ENCODE measurements at places on chromosomes 16 and 17.

DNA sequence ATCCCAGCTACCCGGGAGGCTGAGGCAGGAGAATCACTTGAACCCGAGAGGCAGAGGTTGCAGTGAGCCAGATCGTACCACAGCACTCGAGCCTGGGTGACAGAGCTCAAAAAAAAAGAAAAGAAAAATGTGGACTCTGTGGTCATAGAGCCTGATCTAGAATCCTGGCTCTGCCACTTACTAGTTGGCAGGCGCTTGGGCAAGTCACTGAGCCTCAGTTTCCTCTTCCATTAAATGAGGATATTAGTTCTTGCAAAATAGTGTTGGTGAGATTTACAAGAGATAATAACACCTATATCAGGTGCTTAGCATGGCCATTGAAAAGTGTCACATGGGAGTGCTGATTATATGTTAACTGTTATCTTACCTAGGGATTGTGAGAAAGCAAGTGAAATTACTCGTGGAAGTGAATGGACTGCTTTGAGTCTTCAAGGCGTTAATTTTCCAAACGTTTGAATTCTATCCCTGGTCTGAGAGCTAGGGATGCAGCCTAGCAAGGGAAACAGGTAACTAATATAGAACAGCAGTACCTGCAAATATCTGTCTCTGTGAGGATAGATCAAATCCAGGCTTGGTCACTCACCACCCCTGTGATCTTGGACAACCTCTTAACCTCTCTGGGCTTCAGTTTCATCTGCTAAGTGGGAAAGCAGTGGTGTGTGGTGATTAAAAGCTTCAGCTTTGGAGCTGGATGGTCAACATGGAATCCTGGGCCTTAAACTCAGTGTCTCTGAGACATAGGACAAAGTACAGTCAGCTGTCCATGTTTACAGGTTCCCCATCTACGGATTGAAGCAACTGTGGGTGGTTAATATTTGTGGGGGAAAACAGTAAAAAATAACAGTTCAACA is 953 bp upstream of the NSMCE1 start:
- DNase-seq = no peak

GRCh38 chr17:66715745-66716156 is 119.2 kb upstream of the CACNG5 start:
- DNase-seq = no peak

DNA sequence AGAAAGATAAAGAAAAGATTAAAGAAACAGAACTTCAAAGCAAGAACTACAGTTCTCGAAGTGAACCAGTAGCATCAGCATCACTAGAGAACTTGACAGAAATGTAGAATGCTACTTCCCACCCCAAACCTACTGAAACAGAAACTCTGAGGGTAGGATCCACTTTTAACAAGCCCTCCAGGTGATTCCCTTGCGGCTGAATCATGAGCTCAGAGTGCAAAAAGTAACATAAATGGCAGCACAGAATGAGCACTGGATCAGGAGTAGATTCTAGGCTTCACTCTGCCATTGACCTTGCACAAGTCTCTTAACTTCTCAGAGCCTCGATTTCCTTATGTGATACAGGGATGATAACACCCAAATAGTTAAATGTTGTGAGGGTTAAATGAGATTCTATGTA is 5.8 kb downstream of the TOM1L2 start:
- no peak for DNase-seq

GRCh38 chr16:48225456-48225855 is 18.6 kb upstream of the LONP2 start:
- no peak for DNase-seq

GRCh38 chr17:6591599-6592158 is 35.3 kb upstream of the PITPNM3 start:
- no peak for DNase-seq

DNA sequence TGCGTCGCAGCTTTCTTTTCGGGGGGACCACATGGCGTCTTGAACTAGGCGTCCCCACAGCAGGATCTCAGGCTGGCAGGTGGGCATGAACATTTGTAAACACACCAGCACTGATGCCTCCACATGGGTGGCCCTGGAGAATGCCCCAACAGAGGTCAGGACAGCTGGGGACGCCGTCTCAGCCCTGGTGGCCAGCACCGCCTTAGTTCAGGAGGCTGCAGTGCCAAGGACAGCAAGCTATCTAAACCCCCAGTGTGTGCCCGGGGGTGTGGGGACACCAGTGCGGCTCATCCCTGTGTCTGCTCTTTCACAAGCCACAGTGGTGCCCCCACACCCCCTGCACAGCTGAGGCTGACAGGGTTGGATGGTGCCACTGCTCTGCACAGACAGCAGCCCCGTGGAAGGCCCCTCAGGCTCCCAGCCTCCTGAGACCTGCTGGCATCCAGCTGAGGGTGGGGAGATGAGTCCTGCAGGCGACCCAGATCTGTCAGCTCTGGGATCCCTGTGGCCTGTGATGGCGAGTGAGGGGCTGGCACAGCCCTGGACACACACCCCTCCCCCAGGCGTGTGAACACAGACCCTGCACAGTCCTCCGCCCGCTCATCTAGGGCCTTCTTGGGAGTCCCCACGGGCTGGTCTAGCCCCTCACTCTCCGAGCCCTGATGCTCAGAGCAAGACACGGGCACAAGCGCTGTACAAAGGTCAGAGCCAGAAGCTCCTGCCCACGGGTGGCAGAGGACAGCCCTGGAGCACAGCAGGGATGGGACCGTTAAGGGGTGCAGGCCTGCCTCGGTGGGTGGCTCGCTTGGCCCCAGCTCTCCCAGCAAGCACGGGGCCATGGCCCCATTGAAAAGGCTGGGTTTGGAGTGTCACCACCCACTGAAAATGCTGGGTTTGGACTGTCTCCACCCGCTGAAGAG is 10.7 kb downstream of the FSCN2 start:
- DNase-seq = no peak

DNA sequence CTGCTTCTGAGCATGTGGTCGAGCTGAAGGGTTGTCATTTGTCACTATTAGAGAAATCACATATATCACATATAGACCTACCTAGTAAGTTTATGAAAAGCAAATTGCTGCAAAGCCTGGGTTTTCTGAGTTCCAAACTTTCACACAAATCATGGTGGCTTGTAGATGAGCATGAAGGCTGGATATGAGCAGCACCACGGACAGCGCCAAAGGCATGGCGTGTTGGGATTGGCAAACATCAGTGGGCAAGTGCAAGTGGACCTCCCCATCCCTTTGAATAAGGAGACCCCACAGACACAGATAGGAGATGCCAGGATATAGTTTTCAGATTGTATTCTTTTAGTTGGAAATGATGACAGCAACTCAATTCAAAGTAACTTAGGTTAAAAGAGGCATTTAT is 77.6 kb upstream of the CACNG3 start:
- DNase-seq = no peak

- no peak for DNase-seq
These were observed 258.6 kb downstream of the HS3ST3B1 start for GRCh38 chr17:14559264-14560119.

DNA sequence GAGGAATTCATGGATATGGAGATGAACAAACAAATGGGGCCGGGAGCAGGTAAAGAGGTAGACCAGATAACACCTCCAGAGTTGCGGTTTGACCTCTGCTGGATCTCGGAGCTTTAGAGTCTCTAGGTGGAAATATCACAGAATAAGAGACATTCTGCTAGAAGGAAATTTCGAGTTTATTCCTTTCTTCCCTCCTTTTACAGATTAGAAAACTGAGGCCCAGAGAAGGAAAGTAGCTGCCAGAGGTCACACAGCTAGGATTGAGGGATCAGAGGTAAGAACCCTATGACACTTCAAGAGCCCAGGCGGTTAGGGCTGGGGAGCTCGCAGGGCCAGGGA is 7.7 kb upstream of the COL1A1 start:
- no peak for DNase-seq

DNA sequence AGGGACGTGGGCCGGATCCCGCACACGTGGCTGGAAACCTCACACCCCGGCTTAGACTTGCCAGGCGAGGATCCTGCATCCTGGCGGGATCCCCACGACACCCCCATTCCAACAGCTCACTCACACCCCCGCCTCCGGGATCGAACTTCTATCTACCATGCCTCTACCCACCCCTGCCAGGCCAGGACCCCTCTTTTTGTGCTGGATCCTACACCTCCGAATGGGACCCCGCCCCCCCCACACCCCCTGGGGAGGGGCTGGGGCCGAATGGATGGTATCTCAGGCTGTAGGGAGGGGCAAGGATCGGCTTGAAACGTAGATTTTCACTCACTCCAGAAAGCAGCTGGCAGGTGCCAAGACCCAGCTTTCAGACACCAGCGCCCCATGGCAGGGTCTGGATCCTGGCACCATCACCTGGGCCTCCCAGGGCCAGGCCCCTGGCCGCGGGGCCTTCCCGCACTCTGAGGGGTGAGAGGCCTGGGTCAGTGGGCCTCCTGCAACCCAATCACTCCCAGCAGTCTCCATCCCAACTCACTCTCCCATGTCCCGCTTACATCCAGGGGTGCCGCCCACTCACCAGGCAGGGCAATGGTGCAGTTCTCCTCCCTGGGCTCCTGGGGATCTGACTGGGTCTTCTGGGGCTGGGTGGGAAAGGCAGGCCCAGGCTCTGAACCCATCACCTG is 6.7 kb downstream of the PRSS36 start:
- DNase-seq = no peak

DNA sequence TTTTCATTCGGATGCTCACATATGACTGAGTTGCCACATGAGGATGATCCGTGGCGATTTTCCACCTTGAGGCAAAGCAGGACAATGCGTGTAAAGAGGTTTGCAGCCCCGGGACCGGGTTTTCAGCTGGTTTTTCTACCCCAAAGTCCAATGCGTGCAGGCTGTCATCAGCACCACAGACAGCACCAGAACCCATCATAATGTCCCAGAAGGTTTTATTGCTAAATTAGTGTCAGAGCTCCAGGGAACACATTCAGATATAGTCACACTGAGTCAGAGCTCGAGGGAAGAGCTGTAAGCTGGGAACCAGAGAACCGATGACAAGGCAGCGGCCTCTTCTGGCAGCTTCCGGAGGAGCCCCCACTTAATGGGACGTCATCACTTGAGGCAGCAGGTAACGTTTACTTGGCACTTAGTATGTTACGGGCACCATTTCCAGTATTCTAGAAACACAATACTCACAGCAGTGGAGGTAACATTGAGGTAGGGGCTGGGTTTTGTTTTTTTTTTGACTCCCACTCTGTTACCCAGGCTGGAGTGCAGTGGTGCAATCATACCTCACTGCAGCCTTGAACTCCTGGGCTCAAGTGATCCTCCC is 8.9 kb upstream of the NAGPA start:
- DNase-seq = no peak

- no peak for DNase-seq
These were observed 16.3 kb downstream of the ATAD5 start for GRCh38 chr17:30848021-30848420.

GRCh38 chr16:27202923-27203506 is 311 bp upstream of the KDM8 start:
- DNase-seq = peak; percentile 73

GRCh38 chr16:15682105-15682570 is 32.1 kb downstream of the NDE1 start:
- DNase-seq = peak; percentile 12

DNA sequence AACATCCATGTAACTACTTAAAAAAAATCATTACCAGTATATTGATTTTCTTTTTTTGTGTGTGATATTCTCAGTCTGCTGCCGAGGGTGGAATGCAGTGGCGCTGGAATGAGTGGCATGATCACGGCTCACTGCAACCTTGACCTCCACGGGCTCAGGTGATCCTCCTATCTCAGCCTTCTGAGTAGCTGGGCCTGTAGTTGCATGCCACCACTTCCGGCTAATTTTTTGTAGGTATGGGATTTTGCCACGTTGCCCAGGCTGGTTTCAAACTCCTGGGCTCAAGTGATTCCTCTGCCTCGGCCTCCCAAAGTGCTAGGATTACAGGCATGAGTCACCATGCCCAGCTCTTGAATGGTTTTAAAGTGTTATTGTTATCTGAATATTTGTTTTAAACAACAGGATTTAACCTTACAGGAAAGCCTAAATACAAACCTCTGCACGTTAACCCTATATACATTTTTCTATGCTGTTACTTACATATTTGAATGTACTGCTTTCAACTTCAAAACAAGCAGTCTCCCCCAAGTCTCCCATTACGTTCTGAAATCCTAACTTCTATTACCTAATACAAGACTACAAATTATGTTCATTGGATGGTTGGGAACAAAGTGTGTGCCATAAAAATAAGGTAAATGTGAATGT is 61.7 kb downstream of the KPNA2 start:
- no peak for DNase-seq

DNA sequence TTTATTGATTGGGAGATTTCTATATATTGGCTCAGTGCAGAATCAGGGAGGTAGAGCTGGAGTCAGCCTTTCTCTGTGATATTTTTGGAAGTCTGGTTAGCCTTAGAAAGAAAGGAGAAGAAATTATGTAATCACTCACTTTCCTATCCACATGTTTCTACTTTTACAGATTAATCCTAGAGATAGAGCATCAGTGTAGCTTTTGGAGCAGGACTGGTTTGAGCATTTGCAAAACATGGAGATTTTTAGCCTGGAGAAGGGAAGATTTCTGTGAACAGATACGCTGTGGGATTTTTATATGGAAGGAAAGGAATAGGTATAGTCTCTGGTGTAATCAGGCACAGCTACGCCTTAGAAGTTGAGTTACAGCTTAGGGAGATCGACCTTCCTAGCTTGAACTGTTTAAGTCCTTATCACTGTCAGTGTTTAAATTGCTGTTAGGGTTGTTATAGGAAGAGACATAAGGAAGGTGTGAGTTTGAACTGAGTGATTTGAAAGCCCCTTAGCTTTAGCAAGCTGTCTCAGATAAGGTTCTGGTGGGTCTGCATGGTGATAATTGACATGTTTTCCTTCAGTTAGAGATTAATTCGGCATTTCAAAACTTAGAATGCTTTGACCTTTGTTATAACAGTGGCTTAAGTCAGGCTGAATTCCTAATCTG is 20.5 kb downstream of the METTL9 start:
- no peak for DNase-seq

GRCh38 chr17:21286066-21286770 is 1.7 kb downstream of the MAP2K3 start:
- no peak for DNase-seq

DNA sequence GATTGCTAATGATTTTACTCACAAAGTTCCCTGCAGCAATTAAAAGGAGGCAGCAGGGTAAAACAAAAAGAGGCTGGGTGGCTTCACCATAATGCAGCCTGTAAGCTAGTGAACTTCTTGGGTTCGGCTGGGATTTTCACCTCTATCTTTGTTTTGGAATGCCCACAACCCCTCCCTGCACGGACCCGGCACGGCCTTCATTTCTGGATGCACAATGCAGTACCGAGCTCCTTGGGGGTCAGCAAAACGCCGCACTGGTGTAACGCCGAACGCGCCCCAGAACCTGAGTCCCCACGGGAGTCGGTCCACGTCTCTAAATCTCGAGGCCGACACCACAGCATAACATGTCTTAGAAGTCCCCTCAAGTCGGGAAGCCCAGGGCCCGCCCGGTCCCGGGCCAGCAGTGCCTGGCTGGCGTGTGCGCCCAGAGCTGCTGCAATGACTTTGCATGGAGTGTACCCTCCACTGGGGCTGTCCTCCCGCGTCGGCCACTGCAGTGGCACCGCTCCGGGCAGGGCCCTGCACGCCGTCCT is 759 bp downstream of the UBE2O start:
- DNase-seq = no peak

All from activated CD4-positive, alpha-beta T cell treated with anti-CD3 and anti-CD28 coated beads for 24 hours (primary cell).